Naive thymus-derived CD8-positive, alpha-beta T cell (primary cell): ENCODE measurements at places on chromosomes 12 and 14. TPM values are rescaled to one million over a fixed set of nuclear protein-coding genes. Genes with fewer than 3 reads are reported as not detected.

CPNE8 gene
- 1.6 TPM for total RNA-seq

TAS2R9 gene
- not detected for total RNA-seq

KCNC2 gene
- not detected for total RNA-seq

CMA1 gene
- total RNA-seq, result not detected

AQP2 gene
- not detected for total RNA-seq

ANP32D gene
- total RNA-seq, result not detected

GZMB gene
- 0.49 TPM for total RNA-seq

BDKRB1 gene
- not detected for total RNA-seq
